Fibroblast of villous mesenchyme (primary cell): ENCODE measurements at places on chromosomes 6 and 20. TPM values are rescaled to one million over a fixed set of nuclear protein-coding genes. Genes with fewer than 3 reads are reported as not detected.
A peak's percentile ranks its signal among the peaks of the same experiment; 100 is the strongest.

DNA sequence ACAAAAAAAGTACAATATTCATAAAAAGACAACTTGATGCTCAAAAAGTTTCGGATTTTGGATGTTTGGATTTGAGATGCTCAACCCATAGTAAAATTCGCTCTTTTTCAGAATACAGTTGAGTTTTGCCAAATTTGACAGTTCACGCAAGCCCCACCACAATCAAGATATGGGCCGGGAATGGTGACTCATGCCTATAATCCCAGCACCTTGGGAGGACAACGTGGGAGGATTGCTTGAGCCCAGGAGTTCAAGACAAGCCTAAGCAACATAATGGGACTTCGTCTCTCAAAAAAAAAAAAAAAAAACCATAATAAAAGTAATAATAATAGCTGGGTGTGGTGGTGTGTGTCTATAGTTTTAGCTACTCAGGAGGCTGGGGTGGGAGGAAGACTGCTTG, 51.3 kb downstream of the PHF20 start:
- DNase-seq = peak; percentile 51

Gene REM1
- total RNA-seq = not detected in 2 replicates

DNA sequence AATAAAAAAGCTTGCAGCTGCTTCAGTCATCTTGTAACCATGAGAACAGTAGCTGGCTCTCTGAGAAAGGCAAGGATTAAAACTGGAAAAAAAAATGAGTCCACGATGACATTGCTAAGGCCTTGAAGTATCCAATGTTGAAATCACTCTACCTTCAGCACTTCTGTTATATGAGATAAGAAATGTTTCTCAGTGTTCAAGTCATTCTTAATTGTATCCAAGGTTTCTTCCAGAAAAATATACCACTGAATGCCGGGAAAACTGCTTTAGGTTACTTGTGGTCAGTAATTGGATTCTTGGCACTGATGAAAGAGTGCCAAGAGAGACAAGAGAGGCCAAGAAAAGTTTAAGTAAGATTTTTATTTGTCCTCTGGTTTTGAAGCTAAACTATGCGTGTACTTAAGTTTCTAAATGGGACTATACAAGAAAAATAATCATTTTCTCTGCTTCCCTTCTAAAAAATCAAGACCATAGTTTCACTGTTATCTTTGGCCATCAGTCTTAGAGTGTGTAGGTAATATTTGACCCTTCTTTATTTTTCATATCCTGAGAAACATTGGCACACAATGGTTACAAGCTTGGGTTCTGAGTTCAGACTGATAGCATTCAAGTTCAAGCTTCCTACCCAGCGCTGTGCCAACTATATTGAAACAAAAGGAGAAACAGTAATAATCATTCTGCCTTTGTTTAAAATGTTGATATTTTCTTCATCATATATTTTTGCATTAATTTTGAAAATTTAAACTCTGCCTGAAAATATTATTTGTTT, 84.6 kb downstream of the TRDN start:
- no peak for DNase-seq

DNA sequence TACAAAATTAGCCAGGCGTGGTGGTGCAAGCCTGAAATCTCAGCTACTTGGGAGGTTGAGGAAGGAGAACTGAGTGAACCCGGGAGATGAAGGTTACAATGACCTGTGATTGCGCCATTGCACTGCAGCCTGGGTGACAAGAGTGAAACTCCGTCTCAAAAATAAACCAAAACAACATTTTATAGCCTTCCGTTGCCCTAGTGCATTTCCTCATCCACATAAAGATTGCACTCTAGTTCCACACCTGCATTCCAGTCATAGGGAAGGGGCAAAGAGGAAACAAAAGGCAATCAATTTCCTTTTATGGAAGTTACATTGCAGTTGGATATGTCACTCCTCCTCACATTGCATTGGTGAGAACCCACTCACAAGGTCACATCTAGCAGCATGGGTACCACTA, 182.7 kb upstream of the ARG1 start:
- no peak for DNase-seq

- no peak for DNase-seq
Measured at GRCh38 chr6:14710421-14710820, 535.4 kb upstream of the JARID2 start.

DNA sequence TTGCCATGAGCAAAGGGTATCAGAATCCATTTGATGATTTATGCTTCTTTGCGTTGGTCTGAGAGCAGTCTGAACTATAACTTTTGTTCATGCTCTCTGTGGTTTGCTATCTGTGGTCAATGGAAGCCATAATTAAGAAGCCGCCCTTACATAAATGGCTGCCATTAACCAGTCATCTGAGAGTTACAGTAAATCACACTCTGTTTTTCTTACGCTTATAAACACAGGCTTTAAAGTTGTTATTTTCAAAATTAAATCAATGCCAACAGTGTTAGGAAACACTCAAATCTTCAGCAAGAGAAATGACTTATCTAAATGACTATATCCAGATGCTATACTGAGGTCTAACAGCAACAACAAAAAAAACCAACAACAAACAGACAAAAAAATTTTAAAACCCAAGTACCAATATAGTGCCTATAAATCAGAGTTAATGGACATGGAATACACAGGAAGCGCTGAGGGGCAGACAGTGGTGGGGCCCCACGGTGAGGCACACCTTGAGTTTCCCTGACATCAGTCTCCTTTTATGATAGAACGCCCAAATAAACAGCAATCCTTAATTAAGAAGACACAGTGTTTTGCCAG, 108.0 kb upstream of the C6orf118 start:
- peak; percentile 66 for DNase-seq

DNA sequence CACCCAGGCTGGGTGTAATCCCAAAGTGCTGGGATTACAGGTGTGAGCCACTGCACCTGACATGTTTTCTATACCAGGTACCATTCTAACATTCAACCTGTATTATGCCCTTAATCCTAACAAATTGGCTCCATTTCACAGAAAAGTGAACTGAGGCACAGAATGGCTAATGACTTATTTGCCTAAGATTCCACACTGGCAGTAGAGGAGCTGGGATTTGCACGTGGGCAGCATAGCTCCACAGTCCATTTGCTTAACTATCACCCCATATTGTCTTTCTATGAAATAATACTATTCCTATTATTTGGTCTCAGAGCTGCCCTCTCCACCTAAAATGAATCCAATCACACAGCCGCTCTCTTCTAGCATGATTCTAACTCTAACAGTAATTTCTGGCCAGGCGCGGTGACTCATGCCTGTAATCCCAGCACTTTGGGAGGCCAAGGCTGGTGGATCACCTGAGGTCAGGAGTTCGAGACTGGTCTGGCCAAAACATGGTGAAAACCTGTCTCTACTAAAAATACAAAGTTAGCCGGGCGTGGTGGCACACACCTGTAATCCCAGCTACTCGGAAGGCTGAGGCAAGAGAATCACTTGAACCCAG, 23.3 kb upstream of the MYMX start:
- DNase-seq = no peak

- DNase-seq = peak; percentile 66
Measured at GRCh38 chr6:159252955-159253508, 83.8 kb downstream of the FNDC1 start.

DNA sequence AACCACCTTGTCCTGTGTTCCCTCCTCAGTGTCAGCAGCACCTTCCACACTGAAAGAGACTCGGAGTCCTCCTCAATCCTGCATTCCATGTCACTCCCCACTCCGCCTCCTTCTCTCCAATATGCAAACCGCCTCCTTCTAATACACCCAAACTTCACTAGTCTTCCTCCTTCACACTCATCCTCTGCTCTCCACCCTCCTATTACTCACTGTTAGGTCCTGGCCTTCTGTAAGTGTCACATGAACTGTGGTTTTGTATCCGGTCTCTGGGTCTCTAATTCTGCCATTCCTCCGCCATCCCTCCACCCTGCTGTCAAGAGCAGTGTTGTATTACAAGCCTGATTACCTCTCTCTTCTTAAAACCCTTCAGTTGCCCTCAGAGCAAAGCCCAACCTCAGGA, 200.5 kb upstream of the CDYL start:
- DNase-seq = peak; percentile 14

- no peak for DNase-seq
Measured at GRCh38 chr6:142960098-142960497, 15.1 kb upstream of the HIVEP2 start.

GRCh38 chr20:63836458-63837344, 5.6 kb upstream of the ZBTB46 start:
- no peak for DNase-seq

- no peak for DNase-seq
Measured at GRCh38 chr6:31850765-31851484, 11.7 kb downstream of the NEU1 start.

DNA sequence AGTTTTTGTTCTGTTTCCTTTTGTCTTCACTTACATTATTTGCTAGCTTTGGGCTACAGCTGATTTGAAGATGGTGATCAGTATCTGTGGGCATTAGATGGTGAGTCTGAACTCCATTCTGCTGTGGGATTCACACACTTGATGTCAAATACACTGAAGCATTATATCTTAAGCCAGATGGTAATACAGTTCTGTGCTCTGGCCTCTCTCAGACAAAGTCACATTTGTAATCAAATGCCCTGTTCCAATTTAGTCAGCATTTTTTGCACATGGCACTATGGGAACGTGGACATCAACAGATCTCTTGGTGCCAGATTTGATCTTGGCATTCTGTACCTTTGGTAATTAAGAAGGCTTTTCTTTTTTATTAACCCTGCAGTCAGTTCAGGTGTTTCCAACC, 56.0 kb downstream of the SASH1 start:
- no peak for DNase-seq

DNA sequence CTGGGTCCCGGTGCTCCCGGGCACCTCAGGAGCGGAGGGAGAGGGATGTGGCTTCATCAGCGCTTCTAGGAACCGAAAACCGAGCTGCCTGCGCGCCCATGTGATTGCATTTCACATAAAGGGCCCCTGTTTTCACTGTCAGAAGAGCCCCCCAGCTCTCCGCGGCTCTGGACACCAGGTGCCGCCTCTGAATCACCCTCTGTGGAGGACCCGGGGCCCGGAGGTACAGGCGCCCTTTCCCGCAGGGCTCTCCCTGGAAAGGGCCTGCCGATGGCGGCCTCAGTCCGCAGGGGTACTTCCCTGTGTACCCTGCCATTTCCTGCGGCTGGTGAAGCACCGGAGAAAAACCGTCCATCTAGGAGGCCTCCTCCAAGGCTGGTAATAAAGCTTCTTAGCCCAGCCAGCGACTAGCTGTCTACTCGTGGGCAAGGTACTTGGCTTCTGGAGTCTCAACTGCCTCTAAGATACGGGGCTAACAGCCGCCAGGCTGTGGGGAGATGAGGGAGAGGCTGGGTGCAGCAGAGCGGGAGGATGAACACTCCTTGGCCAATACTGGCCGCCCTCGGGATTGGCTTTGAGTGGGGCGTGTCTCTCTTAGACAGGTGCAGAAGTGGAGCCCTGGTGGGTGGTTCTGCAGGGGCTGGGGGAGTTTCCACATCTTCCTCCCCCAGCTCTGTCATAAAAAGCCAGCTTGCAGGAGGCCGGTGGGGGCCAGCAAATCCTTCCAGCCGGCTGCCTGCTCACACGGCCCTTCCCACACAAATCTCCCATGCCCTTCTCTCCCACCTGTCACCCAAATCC, 1.6 kb downstream of the PPP1R16B start:
- DNase-seq = no peak

GRCh38 chr6:163436843-163437242, 22.3 kb downstream of the QKI start:
- no peak for DNase-seq

DNA sequence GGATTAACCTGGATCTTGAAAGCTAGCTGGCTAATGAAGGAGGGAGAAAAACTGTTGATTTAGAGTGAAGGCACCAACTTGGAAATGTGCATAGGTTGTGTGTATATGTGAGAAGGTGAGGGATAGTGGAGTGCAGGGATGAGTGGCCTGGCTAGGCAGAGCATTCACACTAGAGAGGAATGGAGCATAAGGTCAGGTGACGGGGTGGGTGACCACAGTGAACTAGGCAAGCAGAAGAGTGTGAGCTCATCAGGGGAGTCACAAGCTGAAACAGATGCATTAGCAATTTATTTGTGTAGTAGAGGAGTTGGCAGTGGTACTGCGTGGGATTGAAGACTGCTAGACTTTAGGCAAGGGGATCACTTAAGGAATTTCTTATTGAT, 10.5 kb downstream of the ANKRD66 start:
- peak; percentile 2 for DNase-seq

Gene SRMS
- not detected in 2 replicates for total RNA-seq

DNA sequence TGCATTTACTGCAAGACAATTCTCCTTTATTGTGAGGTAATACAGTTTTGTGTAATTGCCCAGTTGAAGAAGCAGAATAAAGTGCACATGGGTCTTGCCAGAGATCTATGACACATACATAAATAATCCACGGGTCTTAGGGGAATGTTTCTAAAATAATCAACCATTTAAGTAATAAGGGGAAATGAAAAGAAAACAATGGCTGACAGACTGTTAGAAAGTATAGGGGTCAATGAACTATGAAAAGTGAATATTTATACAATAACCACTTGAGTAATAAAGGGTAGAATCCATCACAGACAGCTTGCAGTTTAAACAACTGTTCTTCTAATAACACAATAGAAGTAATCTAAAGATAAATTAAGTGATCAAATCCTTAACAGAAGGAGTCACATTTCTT, 477.2 kb downstream of the EYS start:
- no peak for DNase-seq

Gene DEFB124
- not detected in 2 replicates for total RNA-seq

DNA sequence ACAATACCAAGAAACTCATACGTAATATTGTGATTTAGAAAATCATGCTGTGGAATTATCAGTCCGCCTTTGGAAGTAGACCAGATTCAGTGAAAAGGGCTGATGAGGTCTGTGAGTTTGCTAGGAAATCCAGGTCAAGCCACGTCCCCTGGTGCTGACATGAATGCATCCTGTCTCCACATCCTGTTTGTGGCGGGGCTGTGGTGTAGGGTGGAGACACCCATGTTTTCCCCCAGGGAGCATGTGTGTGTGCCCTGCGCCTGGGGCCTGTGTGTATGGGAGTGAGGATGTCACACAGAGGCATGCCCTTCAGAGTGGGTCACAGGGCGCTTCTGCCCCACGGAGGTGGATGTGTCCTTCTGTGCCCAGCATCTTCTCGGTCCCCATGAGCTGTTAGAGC, 109.1 kb downstream of the SASH1 start:
- no peak for DNase-seq

Gene TCFL5
- total RNA-seq = 12.6 and 19.0 TPM in 2 replicates

Gene BPIFB4
- not detected in 2 replicates for total RNA-seq

Gene IYD
- total RNA-seq = not detected in 2 replicates

Gene LY6G5C
- 0.43 and 0.64 TPM in 2 replicates for total RNA-seq

DNA sequence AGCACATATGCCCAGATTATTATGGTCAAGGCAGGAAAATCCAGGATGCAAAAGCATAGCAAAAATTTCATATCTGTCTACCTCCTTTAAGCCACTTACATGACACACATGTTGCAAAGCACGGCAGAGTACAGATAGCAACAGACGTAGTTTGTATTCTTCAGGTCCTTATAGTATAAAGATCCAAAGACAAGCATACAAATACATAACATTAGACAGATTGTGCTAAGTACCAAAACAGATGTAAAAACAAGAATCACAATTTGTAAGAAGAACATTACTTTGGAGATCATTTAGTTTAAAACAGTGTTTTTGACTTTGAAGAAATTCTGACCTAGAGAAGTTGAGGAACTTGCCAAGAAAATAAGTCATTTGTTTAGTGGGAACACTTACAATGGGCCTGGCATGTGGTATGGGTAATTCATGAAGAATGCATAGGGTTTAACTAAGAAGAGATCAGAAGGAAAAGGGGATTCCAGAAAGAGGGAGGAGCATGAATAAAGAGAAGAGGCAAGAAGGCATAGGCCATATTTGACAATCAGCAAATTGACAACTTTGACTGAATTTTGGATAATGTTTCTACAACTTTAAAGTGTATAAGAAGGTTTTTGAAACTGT, 30.6 kb upstream of the LMBRD1 start:
- peak; percentile 5 for DNase-seq

Gene RAD21L1
- not detected in 2 replicates for total RNA-seq

GRCh38 chr6:1720620-1721322, 111.1 kb downstream of the FOXC1 start:
- DNase-seq = no peak
